Stimulated activated CD8-positive, alpha-beta memory T cell treated with anti-CD3 and anti-CD28 coated beads, Interleukin-7, amount 100 ng/mL, for 24 hours (primary cell): ENCODE measurements at places on chromosomes 1 and 21.

DNA sequence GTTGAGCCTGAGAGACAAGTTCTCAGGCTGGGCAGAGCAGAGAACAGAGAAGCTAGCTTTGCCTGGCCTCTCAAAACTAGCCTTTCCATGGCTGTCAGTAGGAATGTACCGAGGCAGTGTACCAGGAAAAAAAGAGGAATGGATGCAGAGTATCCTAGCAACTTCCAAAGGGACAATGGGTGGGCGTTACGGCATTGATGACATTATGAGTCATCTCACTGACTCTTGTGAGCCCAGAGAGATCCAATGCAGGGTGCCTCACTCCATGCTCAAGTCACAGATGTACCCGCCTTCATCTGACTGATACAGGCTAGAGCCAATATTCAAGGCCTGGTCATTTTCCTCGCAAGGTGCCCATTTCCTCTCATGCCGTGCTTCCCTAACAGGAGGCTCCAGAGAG lies 51.4 kb upstream of the C8B start:
- DNase-seq = no peak

- no peak for DNase-seq
These were observed 42.7 kb downstream of the DENND2C start for GRCh38 chr1:114627107-114627506.

DNA sequence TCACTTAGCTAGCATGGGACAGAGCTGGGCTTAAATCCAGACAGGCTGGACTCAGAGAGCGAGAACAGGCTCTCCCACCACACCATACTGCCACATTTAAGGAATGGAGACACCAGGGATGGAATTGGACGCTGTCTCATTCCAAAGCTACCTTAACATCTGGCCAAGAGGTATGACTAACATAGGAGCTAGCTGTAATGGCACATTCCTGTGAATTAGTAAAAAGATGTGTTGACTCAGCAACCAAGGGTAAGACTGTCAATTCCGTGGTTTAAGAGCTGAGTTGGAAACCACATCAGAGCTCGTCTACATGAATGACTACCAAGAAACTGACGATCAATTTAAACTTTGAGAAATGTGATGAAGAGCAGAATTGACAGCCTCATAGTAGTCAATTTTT lies 8.3 kb upstream of the TNFRSF9 start:
- no peak for DNase-seq

- no peak for DNase-seq
These were observed 37.4 kb downstream of the CITED4 start for GRCh38 chr1:40824591-40825434.

- DNase-seq = no peak
These were observed 30.2 kb downstream of the AMY1C start for GRCh38 chr1:103779932-103780331.

DNA sequence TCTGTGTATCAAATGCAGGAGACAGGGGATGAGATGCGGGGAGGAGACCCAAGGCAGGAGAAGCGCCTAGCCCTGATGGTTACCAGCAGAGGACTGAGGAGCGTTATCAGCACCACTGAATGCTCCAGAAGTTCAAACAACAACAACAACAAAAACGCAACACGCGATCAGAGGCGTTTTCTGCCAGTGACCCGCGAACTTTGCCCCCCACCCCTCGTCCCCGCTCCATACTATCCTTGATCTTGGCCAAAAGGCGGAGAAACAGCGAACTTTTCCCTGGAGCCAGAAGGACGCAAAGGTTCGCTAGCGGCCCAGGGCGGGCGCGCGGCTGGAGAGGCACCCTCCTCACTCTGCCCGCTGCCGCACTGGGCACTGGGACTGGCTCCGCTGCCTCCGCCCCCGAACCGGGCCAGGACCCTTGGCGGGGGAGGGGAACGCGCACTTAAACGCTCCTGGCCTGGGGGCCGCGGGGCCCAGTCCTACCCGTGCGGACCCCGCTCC lies 699 bp downstream of the ECHDC2 start:
- no peak for DNase-seq

GRCh38 chr1:100912019-100912418 lies 16.1 kb downstream of the SLC30A7 start:
- DNase-seq = no peak

- DNase-seq = no peak
These were observed at the start of gene S100A6 for GRCh38 chr1:153535242-153536011. Gene S100A6 (minus strand): TSS chr1:153535991. CDS start chr1:153535339, 652 bp downstream.

DNA sequence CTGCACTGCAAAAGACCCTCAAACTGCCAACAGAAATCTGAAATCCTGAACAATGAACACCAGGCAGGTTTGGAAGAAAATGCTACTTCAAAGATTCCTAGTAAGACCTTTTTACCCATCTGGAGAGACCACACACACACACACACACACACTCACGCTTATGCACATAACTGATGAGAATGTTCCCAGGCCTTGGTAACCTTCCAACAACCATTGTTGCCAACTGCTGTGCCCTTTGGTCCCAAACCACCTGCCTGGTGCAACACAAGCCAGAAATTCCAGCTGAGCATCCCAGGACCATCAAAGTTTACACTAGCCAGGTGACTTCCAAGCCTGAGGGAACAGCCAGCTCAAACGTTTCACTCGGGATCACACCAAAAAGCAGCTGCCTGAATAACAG lies 56.9 kb downstream of the SEC16B start:
- DNase-seq = no peak

GRCh38 chr1:25642574-25643108 lies 26.1 kb downstream of the MAN1C1 start:
- DNase-seq = peak; percentile 24

- no peak for DNase-seq
These were observed 1.1 kb upstream of the ZNF496 start for GRCh38 chr1:247332623-247333361.

DNA sequence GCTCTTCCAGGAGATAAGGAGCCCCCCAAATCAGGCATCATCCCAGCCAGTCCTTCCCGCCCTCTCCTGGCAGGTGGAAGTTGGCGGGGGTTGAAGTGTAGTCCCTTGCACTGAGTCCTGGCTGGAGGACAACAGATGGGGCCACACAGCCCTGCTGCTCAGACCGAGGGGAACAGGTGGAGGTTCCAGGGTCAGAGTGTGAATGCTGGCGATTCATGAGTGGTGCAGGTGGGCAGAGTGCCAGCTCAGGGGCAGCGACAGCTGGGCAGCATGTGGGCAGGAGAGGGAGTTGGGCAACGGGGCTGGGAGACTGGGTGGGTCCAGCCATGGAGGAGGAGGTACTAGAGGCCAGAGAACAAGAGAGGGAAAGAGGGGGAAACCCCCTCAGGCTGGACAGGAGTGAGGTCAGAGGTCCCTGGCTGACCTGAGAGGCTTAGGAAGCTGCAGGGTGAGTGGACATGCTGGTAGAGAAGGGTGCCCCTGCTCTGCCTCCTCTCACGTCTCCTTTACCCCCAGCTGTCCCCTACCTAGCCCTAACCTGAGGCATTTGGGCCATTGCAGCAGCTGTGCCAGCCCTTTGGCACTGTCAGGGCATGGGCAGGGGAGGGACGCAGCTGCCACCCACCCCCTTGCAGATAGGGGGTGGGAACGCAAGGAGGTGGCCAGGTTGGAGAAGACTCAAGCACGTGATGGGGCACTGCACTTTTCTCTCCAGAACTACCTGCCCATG lies 11.3 kb upstream of the ADORA1 start:
- DNase-seq = no peak

GRCh38 chr1:21874328-21874727 lies 62.3 kb downstream of the LDLRAD2 start:
- no peak for DNase-seq

GRCh38 chr1:240136402-240136801 lies 44.7 kb downstream of the FMN2 start:
- no peak for DNase-seq

- DNase-seq = no peak
These were observed 356.1 kb downstream of the LMO4 start for GRCh38 chr1:87684713-87685205.

DNA sequence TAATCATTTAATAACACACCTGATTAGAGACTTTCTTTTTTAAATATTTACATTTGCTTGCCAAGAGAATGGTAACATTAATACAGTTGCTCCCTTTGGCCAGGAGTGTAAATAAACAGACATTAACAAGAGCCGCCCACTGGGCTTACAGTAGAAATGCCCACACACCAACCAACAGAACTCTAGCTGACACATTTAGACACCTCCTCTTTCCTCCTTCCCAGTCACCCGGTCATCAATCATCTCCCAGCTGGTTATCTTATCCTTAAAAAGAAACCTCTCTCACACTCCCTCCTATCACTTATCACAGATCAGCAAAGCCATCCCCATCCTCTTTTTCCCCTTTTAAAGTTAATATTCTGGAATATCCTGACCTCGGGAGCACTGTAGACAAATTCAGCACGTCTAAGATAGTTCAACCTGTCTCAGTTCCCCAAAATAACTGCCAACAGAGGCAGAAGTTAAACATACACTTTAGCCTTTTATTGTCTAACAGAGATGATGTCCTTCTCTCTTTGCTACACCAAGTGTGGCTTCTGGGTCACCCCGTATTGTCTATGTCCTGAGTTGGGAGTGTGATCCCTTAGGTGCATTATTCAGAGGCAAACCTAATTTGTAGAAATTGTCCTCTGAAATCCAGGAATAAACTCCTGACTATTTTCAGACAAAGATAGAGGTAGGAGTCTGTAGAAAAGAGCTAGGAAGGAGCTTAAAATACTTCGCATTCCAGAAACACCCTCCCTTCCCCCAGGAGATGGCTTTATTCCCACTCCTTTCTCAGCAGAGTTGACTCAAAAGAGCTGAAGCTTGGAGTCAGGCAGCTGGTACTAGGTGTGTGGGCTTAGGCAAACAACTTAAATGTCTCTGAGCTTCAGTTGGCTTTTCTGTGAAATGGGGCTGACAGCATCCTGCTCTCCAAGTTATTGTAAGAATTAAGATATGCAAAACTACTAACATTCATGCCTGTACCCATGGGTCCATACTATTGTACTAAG lies 8.8 kb downstream of the MYCL start:
- DNase-seq = no peak

DNA sequence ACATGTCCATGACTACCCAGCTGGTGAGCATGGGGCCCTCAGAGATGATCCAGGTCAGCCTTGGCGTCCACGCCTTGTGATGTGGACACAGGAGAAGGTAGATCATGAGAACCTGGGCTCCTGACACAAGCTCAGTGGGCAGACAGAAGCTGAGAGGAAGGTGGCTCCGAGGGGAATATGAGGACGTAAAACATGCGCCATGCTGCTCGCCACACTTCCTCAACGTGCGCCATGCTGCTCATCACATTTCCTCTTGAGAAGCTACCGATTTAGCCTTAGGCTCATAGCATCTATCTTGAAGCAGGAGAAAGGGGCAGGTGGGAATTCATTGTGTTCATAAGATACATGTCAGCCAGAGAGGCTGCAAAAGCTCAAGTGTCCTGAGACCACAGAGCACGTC lies 176.9 kb downstream of the KAZN start:
- no peak for DNase-seq
